K562 (cell line): ENCODE measurements at places on chromosomes 4 and X. TPM values are rescaled to one million over a fixed set of nuclear protein-coding genes. Genes with fewer than 3 reads are reported as not detected.

- no peak for DNase-seq
Measured at GRCh38 chr4:68182382-68182820, 52.7 kb upstream of the TMPRSS11F start.

GRCh38 chr4:95180531-95181242 lies 368.1 kb downstream of the UNC5C start:
- no peak for DNase-seq

- DNase-seq, result no peak
Measured at GRCh38 chr4:53900271-53900649, 164.1 kb downstream of the CHIC2 start.

- no peak for DNase-seq
Measured at GRCh38 chrX:42944381-42944998, 166.5 kb upstream of the PPP1R2C start.

DNA sequence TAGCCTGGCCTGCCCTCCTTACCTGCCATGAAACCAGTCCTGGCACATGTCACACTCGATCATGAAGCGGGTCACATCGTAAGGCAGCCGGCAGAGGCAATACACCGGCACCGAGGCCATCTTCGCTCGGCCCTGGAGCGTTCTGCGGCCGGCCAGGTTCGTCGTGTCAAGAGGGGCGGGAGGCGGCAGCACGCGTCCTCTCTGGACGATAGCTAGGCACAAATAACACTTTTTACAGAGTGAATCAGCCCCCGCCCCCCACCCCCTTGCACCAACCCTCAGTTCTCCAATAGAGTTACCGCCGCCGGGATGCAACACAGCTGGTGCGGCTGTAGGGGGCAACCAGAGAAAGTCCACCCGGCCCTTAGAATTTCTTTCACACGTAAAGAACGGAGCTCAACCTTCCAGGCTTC lies 1.7 kb downstream of the PHF8 start:
- peak; percentile 60 for DNase-seq

GRCh38 chr4:14532436-14532835 lies 469.8 kb upstream of the CPEB2 start:
- no peak for DNase-seq

DNA sequence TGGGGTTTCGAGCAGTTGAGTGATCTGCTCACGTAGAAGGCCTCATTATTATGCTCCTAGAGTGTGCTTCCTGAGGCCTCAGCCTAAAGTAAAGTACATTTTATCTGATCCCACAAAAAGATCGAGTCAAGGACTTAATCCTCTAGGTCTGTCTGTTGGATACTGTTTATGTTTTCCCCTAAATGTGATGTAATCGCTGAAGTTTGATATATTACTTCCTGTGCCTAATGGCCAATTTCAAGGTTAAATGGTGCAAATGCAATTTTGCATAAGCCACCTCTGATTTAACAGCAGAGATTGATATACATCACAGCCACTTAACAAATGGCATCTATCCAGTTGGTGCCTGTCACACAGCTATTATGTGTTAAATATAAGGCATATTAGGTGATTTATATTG lies 19.4 kb upstream of the SERTM2 start:
- DNase-seq, result no peak

DNA sequence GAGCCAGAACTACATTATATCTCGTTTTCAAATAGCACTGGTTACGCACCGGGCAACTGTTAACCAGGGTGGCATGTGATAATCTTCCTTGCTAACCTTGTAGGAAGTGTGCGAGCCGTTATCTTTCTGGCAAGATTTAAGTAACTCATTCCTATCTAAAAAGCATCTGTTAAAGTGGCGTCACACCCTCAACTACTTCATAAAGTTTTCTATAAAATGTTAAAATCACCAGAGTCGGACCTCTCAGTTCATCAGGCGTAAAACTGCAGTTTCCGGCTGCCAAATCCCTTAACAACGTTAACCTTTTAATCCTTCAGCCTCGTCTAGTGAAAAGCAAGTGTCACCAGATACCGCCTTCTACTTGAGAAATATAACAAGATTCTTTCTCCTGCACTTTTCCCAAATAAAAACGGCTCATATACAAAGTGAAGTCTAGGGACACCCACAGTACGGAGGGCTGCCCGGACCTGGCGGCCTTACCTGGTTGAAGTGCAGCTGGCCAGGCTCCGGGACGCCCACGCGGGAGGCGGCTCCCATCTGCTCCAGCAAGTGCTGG lies 1.2 kb downstream of the SLC39A8 start:
- peak; percentile 30 for DNase-seq

GRCh38 chr4:113502906-113503305 lies 258.6 kb downstream of the CAMK2D start:
- no peak for DNase-seq

DNA sequence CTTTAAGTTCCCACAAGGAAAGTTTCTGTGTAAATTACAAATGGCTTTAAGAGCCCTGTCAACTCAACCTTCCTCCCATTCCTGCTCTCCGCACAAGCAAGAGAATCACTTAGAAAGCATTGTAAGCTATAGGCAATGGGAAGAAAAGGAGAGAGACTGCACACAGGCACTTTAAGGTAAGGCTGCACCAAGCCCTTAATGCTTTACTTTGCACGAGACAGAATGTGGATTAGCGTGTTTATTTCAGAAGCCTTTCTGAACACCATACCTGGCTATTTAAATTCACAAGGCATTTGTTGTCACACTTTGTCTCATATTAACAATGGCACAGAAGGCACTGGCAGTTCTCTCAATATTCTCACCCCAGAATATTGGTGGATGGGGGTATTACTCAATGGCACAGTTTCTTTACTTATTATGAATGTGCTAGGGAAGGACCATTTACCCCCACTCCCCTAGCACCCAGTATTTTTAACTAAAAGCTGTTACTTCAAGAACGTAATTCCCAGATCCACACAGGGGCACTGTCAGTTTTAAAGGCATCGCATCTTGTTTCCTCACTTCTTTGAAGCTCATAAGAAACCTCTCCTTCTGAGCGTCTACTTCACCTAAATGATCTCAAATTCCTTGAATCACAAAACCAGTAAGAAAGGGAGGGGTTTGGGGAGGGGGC lies 150.0 kb downstream of the MAML3 start:
- no peak for DNase-seq

DNA sequence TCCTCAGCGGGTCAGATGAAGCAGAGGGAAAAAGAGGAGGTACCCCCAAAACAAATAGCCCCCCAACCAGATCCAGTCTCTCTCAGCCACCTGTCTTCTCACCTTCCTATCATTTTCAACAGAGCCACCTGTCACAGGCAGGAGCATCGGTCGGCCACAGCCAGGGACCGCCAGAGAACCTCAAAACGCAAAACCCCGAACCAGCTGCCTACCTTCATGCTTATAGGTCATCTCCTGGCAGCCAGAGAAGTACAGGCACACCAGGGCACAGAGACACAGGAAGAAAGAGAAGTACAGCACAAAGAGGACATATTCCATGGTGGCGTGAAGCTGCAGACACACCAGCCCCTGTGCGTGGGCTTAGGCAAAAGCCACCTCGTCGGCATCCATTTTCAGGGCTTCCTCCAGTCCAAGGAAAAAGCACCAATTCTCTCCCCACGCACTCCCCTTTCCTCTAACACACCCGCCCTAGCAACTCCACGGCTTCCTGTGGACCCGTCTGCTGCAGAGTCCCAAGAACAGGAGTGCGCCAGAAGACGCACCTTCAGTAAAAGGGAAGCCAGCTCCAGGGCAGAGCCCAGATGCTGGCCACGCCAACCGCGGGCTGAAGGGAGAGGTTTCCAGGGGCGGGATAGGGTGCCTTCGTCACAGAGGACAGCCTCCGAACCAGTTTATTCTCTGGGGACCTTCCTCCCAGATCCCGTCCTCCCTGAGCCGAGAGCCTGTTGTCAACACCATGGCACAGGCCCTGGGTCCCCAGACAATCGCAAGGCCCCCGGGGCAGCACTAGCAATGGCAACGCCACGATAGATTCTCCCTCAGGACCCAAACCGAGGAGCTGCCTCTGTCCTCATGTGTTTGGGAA lies 51.8 kb upstream of the C4orf50 start:
- DNase-seq, result no peak

GRCh38 chr4:74339501-74339900 lies 25.4 kb upstream of the EREG start:
- DNase-seq, result no peak

- DNase-seq, result no peak
Measured at GRCh38 chrX:148020329-148020728, 39.2 kb downstream of the FMR1NB start.

GRCh38 chr4:105586638-105587328 lies 34.4 kb downstream of the ARHGEF38 start:
- no peak for DNase-seq

- no peak for DNase-seq
Measured at GRCh38 chr4:76386566-76387305, 34.2 kb downstream of the CCDC158 start.

The ZNF711 gene
- polyA plus RNA-seq, result 6.6 and 6.9 TPM in 2 replicates

The GPR119 gene
- 0.15 TPM in 1 of 2 replicates, not detected in the other for polyA plus RNA-seq

The TMEM35A gene
- polyA plus RNA-seq, result not detected in 2 replicates

The HOPX gene
- polyA plus RNA-seq, result not detected in 2 replicates

The GPM6B gene
- polyA plus RNA-seq, result not detected in 2 replicates

The RNF150 gene
- not detected in 2 replicates for polyA plus RNA-seq

The PF4V1 gene
- polyA plus RNA-seq, result not detected in 2 replicates

The OPRPN gene
- polyA plus RNA-seq, result not detected in 2 replicates

The ZIC3 gene
- not detected in 2 replicates for polyA plus RNA-seq

The ART3 gene
- 1.00 and 1.1 TPM in 2 replicates for polyA plus RNA-seq

The SPANXA1 gene
- not detected in 2 replicates for polyA plus RNA-seq

The NMU gene
- 651 and 703 TPM in 2 replicates for polyA plus RNA-seq

The GPR143 gene
- not detected in 2 replicates for polyA plus RNA-seq
